ENCODE measurements at places on chromosomes 3 and 15.

GRCh38 chr3:145815707-145816413 is 345.1 kb downstream of the PLOD2 start:
- no peak for DNase-seq

DNA sequence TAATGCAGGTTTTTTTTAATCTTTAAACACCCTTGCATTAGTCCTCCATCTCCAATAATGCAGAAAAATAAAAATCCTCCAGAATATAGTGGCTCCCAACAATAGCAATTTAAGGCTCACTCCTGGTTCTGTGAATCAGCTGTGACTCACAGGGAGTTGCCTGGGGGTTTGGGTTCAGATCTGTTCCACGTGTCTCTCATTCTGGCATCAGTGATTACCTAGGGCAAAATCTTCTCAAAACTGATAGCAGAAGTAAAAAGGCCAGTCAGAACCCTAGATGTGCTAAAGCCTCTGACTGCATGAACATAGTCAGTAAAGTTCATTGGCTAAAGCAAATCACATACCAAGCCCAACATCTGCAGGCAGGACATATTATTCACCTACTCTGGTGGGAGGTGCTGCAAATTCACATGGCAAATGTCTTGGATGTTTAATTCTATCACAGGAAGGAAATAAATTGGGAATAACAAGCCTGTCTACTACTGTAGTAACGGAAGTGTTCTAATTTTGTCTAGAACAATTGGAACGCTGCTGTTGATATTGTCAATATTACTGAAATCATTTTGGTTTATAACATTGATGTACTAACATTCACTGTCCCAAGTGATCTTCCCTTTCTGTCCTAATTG is 364.1 kb upstream of the CNTN4 start:
- no peak for DNase-seq

DNA sequence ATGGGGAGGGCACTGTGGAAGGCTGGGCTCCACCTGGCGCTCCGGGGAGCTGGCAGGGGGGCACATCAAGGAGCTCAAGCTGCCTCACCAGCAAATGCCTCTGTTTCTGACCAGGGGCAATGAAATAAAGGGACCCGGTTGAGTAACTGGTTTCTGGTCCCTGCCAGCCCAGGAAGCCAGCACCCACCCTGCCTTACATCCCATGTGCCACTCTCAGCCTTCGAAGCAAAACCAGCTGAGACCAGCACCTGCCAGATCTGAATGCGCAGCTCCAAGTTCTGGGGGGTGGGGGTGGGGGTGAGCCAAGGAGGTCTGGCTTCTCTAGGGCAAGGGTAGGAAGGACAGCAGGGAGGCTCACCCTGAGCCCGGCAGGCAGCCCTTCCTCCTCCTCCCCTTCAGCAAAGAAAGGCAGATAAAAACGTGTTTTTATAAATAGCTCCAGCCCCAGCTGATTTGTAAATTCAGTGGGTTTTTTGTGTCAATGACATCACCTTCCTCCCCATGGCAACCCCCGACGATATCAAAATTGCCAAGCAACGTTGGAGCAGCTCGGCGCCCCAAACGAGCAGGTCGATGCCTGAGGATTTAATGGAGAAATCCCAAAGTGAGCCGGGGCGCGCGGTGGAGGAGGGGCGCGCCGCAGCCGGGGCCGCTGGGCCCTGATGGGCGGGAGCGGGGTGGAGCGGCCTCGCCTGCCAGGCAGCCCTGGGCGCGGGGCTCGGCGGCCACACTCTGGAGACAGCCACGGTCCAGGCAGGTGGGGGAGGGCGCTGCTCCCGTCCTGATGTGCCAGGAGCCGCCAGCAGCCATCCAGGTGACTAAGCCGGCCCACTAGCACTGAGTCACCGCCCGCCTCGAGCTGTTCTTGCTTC is at the start of gene PAK6:
TSS of gene PAK6 (plus strand) at position 532 of the 872 bp plus-strand sequence. CDS start 25,723 bp downstream, outside the sequence.
- DNase-seq: no peak

DNA sequence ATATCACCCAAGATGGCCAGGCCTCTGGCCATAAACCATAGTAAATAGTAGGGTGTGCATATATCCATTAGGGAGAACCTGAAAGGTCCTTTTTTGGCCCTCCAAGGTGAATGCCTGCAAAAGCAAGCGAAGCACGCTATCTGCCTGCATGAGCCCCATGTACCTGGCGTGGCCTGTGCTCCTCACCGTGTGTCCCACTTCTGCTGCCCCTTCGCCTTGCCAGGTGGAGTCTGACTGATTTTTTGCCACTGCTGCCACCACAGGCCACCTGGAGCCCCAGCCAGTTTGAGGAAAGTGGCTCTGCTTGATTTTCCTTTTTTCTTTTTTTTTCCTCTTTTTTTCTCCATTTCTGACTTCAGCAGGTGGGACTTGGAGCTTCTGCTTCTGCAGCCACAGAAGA is 139.7 kb downstream of the SNRPN start:
- no peak for DNase-seq

GRCh38 chr15:81331600-81331999 is 7.7 kb upstream of the STARD5 start:
- no peak for DNase-seq

GRCh38 chr3:101938262-101938847 is 89.0 kb downstream of the NFKBIZ start:
- no peak for DNase-seq

- no peak for DNase-seq
These were observed 18.6 kb upstream of the ETV5 start for GRCh38 chr3:186127463-186127862.

DNA sequence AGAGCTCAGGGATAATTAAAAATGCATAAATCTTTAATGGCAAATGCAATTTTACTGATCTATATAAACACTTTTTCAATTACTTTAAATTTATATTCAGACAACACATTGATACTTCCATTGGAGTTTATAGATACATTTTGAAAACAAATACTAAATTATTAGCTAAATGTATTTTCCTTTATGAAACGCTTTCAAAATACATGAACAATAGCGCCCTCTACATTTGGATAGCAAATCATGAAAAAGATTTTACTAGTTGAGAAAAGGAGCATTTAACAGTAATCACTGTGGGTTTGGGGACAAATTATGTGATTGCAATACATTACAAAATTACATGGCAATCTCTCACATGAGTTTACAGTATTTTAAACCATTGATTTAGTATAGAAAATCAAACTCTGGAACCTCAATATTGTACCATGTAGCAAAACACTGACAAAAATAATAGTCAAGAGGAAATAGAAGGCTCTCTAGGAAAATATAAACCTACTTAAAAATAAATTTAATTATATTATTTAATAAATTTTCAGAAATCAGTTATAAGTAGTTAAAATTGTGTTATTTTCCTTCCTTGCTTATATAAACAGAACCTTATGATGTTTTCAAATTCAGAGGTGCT is 207.9 kb downstream of the ZIC1 start:
- DNase-seq: peak; percentile 4

DNA sequence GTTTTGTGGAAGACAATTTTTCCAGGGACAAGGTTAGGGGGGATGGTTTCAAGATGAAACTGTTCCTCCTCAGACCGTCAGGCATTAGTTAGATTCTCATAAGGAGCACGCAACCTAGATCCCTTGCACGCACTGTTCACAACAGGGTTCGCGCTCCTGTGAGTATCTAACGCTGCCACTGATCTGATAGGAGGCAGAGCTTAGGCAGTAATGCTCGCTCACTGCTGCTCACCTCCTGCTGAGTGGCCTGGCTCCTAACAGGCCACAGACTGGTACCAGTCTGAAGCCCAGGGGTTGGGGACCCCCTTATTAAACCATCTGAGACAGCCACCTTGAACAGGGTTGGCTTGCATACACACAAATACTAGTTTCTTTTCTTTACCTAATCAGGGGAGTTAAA is 13.5 kb upstream of the IMPG2 start:
- DNase-seq: no peak

GRCh38 chr3:106114848-106115247 is 246.0 kb upstream of the CBLB start:
- no peak for DNase-seq

DNA sequence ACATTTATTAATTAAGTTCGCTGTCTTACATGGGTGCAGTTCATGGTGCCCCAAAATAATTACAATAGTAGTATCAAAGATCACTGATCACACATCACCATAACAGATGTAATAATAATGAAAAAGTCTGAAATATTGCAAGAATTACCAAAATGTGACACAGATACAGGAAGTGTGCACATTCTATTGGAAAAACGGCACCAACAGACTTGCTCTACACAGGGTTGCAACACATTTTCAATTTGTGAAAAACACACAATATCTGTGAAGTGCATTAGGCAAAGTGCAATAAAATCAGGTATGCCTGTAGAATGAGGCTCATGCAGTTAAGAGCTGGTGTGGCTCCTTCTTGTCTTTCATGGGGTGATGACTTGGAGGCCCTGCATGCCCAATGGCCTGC is 265.8 kb downstream of the RPLP1 start:
- no peak for DNase-seq

GRCh38 chr15:37019479-37020433 is 80.6 kb downstream of the MEIS2 start:
- DNase-seq: no peak

DNA sequence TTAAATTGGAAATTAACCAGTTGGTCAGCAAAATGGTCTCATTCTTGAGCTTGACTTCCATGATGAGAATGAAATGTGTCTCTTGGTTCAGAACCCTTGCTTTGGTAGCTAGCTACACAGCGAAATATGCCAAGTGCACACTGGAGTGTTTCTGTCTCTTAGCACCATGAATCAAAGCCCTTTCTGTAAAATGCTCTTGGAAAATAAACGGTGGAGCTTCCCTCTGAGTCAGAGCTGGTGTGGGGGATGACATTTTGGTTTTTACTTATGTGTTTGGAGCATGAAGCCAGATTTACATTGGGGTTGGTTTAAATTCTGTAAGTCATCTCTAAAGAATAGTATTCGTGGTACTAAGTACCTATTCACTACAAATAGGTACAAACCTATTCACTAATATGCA is 85.1 kb upstream of the NANOGP8 start:
- DNase-seq: no peak

GRCh38 chr3:196531418-196531817 is 16.3 kb upstream of the SMCO1 start:
- no peak for DNase-seq

DNA sequence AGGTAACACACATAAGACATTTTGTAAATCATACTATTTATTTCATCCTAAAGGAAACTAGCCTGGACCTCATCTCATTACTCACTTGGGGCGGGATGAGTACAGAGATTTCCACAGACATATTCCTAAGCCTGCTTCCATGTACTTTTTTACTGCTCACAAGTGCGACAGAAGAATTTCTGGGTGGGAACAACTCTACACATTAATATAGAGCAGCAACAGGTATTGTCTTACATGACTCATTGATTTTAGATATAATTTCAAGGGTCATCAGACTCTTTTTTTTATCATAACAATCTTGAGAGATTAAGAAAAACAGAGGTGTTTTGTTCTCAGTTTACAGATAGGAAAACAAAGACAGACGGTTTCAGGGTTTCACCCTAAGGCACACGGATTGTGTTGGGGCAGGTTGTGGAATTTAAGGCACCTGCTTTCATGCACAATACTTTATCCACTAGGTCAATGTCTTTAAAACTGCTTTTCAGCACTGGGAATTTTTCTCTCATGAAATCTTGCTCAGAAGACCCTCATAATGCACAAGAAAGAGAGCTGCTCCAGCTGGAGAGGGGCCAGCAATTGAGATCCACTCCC is 186.7 kb upstream of the CDIN1 start:
- DNase-seq: no peak

DNA sequence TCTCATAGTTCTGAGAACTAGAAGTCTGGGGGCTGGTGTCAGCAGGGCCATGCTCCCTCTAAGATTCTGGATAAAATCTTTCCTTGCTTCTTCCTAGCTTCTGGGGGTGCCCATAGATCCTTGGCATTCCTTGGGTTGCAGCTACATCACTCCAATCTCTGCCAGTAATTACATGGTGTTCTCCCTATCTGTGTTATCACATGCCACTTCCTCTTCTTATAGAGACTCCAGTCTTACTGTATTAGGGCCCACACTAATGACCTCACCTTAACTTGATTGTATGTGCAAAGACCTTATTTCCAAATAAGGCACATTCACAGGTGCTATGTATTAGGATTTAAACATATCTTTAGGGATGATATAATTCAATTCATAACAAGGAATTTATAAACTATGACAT is 618.5 kb downstream of the FGF12 start:
- DNase-seq: no peak

DNA sequence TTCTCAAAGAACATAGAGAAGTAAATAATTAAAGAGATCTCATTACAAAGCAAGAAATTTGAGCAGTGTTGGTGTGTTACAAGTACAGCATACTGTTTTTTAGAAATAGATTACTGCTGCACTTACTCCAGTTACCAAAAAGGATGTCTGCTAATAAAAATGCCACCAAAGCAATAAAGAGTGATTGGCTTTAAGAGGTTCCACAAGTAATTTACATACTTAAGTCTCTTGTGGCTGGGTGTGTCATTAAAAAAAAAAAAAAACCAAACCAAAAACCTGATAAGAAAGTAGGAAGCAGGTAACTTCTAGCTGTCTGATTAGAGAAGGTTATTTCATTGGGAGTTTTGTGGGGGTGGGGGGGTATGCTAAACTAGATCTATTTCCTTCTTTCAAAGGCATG is 15.2 kb downstream of the RAB11A start:
- DNase-seq: no peak

DNA sequence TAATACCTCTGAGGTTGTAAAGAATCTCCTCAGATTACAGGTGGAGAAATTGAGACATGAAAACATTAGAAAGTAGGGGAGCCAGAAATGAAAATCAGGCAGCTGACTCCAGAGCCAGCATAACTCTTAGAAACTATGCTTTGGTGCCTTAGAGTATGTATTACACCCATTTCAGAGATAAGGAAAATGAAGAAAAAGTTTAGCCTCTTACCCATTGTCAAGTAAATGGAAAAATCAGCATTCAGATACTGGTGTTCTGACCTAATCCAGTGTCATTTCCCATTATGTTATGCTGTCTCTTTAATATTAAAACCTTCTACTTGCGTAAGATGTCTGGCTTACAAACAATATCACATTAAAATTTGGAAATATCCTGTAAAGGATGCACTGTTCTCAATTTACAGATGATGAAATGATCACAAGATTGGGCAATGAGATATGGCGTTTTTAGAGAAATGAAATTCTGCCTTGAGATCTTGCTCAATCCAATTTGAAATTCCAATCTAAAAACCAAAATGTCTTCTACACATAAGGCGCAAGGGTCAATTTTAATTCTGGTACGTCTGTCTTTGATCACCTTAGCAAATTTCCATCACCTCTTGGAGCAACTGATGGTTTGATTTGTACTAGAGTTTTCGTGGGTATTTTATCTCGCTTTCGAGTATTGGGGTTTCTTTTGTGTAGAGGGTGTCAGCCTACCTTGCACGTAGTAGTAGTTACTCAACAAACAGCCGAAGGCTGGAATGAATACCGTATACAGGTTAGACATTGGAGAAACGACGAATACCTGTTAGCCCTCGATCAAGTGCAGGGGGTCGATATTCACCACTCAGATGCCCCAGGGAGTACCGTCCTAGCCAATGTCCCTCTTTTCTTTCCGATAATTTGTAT is 902 bp upstream of the ZCWPW2 start:
- no peak for DNase-seq

GRCh38 chr3:89606151-89606550 is 498.7 kb downstream of the EPHA3 start:
- no peak for DNase-seq

Data from activated CD4-positive, alpha-beta T cell treated with anti-CD3 and anti-CD28 coated beads, Interleukin-2, Interleukin-4, amounts not matched to agents 100 ng/mL and 50 ng/mL, durations not matched to agents 16 hours and 8 hours (primary cell).